ENCODE measurements at places on chromosomes 5 and 9.

GRCh38 chr5:7094626-7095025 lies 301.3 kb upstream of the ADCY2 start:
- no peak for DNase-seq

GRCh38 chr5:59497207-59497606 lies 396.3 kb downstream of the PDE4D start:
- no peak for DNase-seq

DNA sequence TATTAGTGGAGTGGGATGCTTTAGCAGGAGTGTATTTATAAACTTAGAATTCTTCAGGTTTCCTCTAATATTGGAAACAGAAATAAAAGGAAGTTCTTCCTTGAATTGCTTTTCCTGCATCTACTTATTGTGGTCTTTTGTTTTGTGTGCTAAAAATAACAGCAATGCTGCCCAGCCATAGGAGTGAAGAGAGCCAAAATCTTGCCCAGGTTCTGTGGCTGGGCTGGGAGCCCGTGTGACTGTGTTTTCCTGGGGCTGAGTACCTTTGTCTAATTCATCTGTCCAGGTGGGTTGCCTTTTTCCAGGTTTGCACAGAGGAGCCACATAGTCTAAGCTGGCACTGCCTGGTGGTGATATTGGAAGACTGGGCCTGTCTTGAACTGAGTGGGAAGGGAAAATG lies 179.7 kb upstream of the ADAMTSL1 start:
- no peak for DNase-seq

DNA sequence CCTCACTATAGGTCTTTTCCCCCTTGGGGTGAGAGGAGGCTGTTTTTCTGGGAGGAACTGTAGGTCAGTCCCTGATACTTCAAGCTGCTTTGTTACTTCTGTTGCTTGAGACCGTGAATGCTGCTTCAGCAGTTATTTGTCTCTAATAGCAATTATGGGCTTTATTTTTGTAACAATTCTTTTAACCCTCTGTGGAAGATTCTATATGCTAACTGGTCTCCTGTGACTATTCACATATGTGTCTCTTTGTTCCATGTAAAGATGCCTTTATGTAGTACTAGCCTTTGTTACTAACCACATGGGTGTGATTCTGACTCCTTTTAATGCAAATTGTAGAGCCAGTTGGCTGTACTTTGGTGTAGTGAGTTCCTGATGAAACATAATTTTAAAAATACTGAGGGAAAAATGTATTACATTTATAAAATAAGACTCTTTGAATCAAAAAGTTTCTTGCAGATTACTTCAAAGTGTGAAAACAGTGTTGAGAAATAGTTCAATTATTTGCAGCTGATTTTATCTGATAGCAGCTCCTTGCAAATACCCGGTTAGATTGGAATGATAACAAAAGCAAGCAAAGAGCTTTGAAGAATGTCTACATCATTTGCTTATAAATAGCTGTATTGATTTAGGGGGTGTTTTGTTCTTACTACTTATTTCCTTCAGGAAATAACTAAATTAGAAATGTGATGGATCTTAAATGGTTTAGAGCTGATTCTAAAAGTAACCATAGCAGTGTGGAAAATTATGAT lies 46.6 kb downstream of the ANGPTL2 start:
- no peak for DNase-seq

GRCh38 chr9:130332384-130332926 lies 66.9 kb downstream of the HMCN2 start:
- no peak for DNase-seq

- no peak for DNase-seq
Observed at GRCh38 chr9:27561685-27562084, 11.6 kb downstream of the C9orf72 start.

GRCh38 chr5:55986931-55987330 lies 7.8 kb downstream of the IL6ST start:
- DNase-seq: no peak

DNA sequence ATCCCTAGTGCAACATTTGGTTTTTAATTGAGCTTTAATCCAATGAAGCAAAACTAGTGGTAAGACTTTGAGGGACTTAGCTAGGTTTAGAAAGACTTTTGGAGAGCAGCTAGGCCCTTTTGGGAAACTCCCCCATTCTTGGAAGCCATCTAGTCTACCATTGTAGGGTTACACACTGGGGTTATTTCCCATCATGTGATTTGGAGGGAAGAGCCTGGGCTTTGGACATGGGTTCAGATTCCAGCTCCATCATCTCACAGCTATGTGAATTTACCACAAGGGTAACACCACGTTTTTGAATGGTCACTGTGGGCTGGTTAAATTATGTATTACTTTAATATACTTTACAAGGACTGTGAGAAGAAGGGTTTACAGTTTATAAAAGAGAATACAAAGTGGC lies 18.3 kb upstream of the TNFSF15 start:
- no peak for DNase-seq

GRCh38 chr9:35790385-35791296 lies 750 bp upstream of the NPR2 start:
- peak; percentile 66 for DNase-seq

- no peak for DNase-seq
Observed at GRCh38 chr9:108209132-108209685, 646.6 kb downstream of the ACTL7B start.

GRCh38 chr5:8839361-8840055 lies 706.4 kb downstream of the SEMA5A start:
- no peak for DNase-seq

GRCh38 chr9:120757026-120757913 lies 35.9 kb downstream of the FBXW2 start:
- no peak for DNase-seq

- DNase-seq: peak; percentile 61
Observed at GRCh38 chr9:17135295-17136160, 688 bp downstream of the CNTLN start.

- no peak for DNase-seq
Observed at GRCh38 chr9:125038166-125038565, 97.3 kb upstream of the GOLGA1 start.

GRCh38 chr5:103674739-103675138 lies 112.2 kb upstream of the NUDT12 start:
- no peak for DNase-seq

DNA sequence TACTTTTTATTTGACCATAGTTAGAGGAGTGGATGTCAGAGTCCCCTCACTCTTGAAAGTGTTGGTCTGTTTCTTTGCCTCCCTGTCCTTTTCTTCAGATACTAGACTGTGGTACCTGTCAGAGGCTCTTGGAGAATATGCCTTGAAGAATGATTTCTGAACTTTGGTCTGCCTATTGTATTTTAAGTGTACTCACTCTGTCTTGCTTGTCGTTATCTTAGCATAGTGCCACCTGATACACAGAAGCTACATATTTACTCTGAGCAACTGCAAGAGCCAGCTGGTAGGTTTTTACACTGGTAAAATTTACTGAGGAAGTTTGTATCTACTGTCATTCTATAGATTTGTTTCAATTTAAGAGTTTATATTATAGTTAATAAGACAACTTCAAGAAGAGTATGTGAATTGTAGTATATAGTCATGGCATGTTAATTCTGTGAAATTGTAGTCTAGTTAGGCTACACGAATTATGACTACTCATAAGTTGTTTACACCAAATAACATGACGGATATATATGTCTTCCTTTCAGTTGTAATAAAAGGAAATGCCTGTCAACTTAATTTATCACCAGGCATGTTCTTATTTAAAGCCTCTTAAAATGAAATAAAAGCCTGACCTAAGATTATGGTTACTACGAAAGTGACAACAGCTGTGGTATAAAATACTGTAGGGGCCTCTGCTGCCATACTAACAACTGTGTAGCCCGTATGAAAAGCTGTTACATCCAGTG lies 201.7 kb downstream of the KDM4C start:
- no peak for DNase-seq

GRCh38 chr9:120875954-120876841 lies 790 bp downstream of the PHF19 start:
- DNase-seq: peak; percentile 81

GRCh38 chr5:149423049-149423793 lies 44.1 kb upstream of the IL17B start:
- no peak for DNase-seq

GRCh38 chr5:54390539-54391031 lies 64.9 kb upstream of the HSPB3 start:
- no peak for DNase-seq

DNA sequence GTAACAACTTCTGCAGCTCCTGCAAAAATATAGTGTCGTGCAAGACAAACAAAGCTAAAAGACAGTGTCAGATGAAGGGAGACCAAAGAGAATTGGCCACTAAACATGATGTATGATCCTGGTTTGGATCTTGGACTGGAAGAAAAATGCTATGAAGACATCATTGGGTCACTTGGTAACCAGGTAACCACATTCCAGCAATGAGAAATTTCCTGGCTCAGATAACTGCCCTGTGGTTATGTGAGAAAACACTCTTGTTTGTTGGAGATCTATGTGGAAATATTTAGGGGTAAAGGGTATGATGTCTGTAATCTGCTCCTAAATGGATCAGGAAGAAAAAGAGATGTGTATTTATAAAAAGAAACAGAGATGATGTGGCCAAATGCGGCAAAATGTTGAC lies 45.5 kb upstream of the ANKRD33B start:
- DNase-seq: no peak

- DNase-seq: no peak
Observed at GRCh38 chr5:124685404-124685930, 61.0 kb downstream of the ZNF608 start.

- DNase-seq: no peak
Observed at GRCh38 chr5:60811105-60811504, 33.0 kb downstream of the ELOVL7 start.

- DNase-seq: no peak
Observed at GRCh38 chr5:170882345-170882744, 20.5 kb downstream of the RANBP17 start.

DNA sequence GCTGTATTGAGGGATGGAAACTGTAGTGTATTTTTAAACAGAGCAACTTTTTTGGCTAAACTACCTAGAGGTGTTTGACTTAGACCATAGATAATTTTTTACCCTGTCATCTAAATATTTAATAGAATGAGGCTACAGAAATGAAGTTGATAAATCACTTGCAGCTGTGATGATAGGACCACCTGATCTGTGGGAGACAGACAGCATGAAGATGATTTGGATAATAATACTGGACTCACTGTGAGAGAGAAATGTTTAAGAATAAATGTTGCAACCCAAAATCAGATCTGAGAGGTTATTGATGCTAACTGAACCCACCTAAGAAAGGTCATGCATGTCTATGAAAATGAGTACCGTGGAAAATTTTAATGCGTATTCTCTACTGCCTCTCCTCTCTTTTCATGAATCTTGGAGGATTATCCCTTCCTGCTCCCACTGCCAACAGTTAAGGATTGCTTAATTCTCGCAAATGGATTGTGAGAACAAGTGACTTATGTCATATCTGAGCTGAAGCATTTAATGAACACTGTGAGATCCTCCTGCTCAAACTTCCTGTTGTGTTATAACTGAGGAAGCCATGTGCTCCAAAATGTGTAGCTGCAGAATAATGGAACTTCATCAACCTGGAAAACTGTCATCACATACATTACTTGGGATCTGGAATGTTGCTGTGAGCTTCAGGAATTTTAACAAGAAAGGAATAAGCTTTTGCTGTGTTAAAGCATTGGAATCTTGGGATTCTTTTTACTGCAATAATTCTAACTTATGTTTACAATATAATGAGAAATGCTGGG lies 617.9 kb upstream of the CDH18 start:
- no peak for DNase-seq

DNA sequence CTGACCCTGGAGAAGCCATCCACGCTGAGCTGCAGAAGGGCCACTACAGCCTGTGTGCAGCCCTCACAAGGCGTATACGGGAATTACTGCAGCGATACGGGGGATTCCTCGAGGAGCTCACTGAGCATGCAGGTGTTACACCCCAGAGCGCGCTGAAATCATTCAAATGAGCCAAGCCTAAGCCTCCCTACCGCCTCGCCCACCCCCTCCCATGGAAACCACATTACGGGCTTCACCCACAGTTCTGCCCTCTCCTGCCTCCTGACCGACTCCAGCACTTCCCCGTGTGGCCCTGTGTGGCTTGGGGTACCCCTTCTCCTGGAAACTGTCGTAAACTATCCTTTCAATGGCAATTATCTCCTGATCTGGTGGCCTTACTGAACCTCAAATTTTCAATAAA lies 13.3 kb downstream of the SURF6 start:
- DNase-seq: no peak

GRCh38 chr5:124537107-124537506 lies 209.3 kb downstream of the ZNF608 start:
- no peak for DNase-seq

DNA sequence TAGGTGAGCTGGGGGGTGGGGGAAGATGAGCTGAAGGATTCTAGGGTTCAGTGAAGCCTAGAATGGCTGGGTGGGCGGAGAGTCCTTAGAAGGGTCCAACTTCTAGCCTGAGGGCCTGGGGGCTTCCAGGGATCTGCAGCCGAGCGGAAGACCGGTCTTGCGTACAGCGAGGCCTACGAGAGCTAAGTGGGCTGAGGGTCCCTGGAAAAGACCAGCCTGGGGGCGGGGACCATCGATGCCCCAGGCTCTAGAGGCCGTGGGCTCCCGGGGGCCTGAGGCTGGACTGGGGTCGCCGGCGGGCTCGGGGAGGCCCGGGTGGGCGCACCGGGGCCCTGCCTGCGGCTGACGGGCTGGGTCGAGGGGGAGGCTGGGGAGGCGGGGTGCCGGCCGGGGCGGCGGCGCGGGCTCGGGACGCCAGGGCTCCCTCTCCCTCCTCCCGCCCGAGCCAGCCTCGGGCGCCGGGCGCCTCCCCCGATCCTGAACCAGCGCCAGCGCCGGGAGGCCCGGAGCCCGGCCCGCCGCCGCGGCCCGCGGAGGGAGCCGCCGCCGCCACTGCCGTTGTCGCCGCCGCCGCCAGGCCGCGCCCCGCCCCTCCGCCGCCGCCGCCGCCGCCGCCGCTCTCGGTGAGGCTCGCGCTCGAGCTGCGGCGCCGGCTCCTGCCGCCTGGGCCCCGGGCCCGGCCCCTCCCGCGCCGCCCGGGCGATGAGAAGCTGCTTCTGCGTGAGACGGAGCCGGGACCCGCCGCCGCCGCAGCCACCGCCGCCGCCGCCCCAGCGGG lies at the start of gene MVB12B:
TSS of gene MVB12B (plus strand) at position 602 of the 778 bp plus-strand sequence. CDS start at position 703, 101 bp downstream.
- DNase-seq: no peak

Data from NCI-H1092 (cell line).